ENCODE measurements at places on chromosomes 13 and 19.
A peak's percentile ranks its signal among the peaks of the same experiment; 100 is the strongest.

- no peak for DNase-seq
Measured at GRCh38 chr19:2041433-2041682, 9.7 kb downstream of the MKNK2 start.

- DNase-seq, result peak; percentile 37
Measured at GRCh38 chr19:49988433-49988832, 27.5 kb upstream of the SIGLEC11 start.

- no peak for DNase-seq
Measured at GRCh38 chr19:44905437-44906160, at the start of gene APOE. Gene APOE, plus strand, starts transcription at chr19:44905796. Its CDS starts 829 bp downstream, at chr19:44906625.

DNA sequence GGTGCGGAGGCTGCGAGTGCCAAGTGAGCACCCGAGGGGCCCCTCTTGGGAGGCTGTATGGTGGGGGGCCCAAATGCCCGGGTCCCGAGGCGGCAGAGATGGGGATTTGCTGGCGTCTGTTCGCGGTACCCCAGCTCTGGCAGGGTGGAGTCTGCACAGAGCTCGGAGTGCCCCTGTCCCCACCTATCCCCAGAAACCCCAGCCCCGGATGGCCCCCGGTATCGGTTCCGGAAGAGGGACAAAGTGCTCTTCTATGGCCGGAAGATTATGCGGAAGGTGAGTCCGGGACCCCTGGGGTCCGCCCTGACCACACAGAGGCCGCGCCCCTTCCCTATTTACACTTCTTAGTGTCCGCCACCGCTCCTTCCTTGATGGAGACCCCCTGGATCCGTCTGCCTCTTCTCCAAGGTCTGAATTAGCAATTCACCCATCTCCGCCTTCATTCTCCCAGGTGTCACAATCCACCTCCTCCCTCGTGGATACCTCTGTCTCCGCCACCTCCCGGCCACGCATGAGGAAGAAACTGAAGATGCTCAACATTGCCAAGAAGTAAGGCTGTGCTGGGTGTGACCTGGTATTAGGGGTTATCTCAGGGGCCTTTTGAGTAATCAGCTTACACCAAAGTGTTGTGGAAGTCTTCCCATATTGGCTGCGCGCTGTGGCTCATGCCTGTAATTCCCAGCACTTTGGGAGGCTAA, 630 bp downstream of the PNPLA6 start:
- no peak for DNase-seq

- DNase-seq, result no peak
Measured at GRCh38 chr13:85313761-85314503, 485.3 kb downstream of the SLITRK6 start.

DNA sequence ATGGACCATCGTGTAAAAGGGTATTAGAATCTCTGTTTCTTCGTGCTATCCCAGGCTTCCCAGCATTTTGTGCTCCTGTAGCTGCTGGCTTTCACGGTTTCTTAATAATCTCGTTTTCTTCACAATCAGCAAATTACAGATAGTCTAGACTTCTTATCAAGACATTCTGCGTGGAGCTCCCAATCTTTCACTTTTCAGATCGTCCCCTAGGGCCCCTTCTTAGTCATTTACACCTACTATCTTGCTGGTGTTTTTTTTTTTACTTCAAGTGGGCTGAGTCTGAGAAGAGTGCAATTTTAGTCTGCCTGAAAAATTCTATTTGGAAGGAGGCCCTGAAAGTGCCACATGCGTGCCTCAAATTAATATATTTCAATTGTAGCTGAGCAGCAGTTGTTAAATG, 275.1 kb downstream of the SHISA2 start:
- no peak for DNase-seq

DNA sequence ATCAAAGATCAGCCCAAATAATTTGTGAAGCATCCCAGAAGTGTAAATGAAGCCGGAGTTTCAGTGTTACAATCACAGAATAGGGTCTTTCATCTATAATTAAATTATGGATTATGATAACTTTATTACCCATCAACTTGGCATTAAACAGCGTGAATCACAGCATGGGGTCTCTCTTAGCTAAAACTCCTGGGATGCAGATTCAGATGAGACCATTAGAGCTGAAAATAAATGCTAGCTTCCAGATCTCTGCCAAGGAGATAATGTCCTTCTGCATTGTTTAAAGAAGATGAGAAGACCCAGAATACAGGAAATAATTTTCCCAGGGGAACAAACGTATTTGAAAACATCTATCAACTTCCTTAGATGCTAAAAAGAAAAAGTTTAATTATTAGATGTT, 546.0 kb upstream of the PCDH9 start:
- DNase-seq, result no peak

DNA sequence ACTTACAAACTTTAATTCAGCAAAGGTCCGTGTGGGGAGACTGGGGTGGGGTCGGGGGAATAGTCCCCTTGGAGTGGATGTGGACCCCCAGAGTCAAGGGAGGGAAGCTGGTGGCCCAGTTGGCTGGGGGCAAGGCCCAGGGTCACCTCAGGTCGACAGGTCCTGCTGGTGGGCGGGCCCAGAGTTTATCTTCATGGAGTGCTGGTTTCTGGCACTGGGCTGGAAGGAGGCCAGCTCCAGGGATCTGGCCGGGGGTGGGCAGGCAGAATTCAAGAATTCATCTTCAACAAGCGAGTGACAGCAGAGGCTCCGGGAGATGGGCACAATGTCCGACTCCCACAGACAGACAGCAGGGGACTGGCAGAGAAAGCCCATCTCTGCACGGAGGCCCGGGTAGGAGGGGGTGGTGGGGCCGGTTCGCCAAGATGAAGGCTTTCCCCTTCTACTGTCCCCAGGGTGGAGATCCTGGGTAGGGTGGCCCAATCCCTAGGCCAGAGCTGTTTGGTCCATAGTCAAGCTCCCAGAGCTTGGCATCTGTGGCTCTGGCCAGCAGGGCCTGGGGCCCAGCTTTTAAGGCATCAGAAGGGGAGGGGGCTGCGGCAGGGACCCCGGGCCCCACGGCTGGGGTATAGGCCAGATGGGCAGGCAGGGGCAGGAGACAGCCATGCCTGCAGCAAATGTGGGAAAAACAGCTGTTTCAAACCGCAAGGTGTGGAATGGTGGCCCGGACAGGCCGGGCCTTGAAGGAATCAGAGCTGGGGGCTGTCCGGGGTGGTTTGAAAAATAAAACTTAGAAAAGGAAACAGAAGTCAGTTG, 622 bp upstream of the FDX2 start:
- no peak for DNase-seq

DNA sequence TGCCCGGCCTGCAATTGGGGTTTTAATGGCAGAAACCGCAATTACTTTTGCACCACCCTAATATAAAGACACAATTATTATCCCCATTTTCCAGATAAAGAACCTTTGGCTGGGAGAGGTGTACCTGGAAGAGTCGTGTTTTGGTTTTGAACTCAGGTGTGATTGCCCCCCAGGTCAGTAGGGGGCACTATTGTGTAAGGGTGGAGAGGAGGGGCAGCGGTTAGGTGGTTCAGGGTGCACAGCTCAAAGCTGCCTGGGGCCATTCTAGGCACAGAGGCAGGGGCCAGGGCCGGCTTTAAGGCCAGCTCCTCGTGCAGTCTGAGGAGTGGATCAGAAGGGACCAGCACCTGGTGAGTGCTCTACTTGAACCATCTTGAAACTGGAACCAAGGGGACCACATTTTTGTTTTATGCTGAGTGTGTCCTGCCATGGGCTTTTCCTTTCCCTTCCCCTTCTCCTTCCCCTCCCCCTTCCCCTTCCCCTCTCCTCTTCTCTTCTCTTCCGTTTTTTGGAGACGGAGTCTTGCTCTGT, 5.8 kb upstream of the FCGRT start:
- peak; percentile 81 for DNase-seq

GRCh38 chr19:8158411-8159074, 9.2 kb upstream of the FBN3 start:
- DNase-seq, result peak; percentile 52

DNA sequence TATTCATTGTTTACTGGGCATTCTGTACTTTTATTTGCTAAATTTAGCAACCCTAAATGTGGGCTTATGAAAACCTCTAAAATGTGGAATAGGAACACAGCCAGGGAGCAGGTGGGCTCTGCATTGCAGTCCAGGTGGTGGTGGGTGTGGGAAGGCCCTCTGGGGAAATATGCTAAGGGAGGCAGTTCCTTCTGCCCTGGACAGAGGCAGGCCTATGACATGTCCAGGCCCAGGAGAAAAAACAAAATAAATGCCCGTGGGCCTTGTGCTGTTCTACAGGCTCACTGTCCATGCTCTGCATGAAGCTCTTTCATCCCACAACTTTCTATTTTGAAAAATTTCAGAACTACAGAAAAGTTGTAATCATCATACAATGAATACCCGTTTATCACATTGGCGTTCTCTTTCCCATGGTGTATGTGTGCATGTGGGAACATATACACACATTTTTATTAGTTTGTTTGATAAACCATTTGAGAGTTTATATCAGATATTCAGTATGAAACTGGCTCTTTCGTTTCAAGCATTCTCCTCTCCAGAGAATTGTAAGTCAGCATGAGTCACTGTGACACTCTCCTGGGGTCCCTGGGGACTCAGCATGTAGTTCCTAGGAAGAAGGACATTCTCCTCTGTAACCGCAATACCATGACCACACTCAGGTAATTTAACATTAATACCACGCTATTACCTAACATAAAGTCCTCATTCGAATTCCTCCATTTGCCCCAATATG, 505.3 kb downstream of the COG6 start:
- DNase-seq, result no peak

- DNase-seq, result no peak
Measured at GRCh38 chr19:5342573-5343201, 2.1 kb upstream of the PTPRS start.

DNA sequence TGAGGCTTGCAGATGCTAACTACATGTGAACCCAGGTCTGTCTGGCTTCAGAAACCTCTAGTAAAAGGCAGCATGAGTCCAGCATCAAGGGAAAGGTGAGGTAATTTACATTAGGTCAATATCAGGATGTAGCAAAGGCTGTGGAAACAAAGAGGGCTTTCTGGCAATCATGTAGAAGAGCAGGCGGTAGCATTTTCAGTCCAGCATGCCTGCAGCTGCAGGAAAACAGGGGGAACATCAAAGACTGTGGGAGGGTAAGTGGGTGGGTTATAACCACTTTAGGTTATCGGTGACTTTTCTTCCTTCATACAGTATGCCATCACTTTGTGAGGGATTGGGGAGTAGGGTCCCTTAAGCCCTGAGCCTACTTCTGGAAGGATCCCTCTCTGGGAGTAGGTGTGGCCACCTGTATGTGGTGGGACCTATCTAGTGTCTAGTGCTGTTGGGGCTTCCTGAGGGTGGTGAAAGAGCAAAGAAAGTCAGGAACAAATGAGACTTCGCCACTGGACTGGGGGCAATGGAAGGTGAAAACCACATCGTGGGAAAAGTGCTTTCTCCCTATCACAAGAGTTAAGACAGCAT, 10.8 kb downstream of the SUGP2 start:
- DNase-seq, result no peak

DNA sequence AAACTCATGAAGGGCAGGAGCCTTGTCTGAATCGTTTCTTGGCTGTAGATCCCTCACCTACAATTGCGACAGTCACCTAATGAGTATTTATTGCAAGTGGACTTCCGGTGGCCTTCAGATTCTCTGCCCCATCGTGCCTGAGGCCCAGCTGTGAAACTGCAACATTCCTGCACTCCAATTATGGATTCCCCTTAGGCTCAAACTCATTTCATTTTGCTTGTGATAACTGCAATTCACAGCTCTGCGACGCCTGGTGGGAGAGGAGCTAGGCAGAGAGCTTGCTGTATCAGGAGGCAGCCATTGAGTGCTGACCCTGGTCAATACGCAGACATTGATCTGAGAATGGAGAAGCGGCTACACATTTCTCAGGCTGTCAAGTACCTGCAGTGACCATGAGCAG, 59.0 kb downstream of the CCDC70 start:
- no peak for DNase-seq

DNA sequence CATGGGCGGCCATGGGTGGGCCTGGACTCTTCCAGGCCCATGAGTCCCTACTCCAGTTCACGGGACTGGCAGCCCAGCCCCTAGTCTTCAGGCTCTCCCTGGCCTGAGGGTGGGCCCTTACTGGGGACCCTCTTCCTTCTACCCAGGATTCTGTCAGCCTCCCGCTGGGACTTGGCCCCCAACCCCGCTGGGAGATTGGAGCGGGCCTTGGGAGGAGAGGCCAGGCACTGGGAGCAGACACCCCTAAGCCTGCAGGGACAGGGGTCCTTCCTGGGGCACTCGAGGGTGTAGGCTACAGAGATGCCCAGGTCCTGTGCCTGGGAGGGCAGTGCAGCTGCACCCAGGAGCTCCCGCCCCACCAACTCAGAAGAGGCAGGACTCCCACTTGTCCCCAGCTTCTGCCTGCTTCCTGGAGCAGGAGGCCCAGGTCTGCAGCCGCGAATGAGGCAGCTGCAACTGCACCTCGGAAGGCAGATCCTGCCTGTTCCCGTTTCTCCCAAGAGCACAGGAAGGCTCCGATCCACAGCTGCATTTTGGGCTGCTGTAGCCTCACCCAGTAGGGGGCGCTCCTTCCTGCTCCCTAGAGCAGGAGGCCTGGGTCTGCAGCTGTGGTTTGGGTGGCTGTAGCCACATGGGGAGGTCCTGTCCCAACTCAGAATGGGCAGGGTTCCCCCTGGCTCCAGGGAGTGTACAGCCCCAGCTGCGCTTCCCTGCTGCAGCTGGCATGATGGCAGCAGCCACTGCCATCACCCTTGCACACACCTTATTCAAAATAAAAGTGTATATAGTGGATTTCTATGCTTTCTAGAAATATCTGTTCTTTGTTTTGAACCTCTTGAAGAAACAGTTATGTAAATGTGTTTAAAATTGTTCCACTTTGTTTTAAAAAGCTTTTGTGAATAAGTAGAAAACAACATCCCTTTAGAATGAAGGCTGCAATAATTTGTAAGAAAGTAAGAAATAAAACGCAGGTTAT, 46.8 kb downstream of the TEX26 start:
- peak; percentile 42 for DNase-seq

DNA sequence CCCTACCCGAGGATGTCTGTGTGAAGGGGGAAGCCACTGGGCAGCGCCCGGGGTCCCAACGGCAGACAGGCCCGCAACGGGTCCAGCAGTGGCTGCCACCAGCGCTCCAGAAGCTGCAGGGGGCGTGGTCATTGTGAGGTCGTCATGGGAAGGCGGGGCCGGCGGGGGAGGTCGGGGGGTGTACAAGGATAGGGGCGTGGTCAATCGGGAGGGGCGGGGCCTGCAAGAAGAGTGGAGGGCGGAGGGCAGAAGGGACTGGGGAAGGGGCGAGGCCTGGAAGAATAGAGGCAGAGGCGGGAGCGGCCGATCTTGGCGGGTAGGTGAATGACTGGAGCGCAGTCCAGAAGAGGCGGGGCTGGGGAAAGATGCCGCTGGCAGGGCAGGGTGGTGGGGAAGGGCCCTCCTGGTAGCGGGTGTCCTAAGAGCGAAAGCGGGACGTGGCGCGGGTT, 4.4 kb downstream of the FUZ start:
- DNase-seq, result peak; percentile 84

GRCh38 chr13:103794526-103794925, 728.3 kb upstream of the SLC10A2 start:
- no peak for DNase-seq

All from stimulated activated CD4-positive, alpha-beta T cell treated with anti-CD3 and anti-CD28 coated beads, Interleukin-4, amount 100 ng/mL, for 24 hours (primary cell).